ENCODE measurements at places on chromosomes 12 and 14.

DNA sequence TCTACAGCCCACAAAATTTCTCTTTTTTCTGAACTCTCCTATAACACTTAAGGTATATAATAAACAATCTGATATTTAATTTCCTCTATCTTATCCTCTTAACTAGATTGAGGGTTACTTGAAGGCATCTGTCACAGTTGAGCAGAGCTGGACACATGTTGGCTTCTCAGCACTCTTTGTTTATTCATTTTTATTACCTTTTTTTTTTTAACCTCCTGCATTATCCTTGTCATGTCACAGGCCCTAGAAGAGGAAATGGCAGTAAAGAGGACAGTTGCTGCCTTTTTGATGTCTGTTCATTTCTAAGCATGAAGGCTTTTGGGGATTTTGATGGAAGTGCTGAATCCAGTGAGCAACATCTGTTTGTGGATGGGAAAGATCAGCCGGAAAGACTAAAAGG lies 32.5 kb upstream of the EVL start:
- DNase-seq, result no peak

GRCh38 chr12:12890543-12891079 lies 751 bp upstream of the GPRC5A start:
- no peak for DNase-seq

DNA sequence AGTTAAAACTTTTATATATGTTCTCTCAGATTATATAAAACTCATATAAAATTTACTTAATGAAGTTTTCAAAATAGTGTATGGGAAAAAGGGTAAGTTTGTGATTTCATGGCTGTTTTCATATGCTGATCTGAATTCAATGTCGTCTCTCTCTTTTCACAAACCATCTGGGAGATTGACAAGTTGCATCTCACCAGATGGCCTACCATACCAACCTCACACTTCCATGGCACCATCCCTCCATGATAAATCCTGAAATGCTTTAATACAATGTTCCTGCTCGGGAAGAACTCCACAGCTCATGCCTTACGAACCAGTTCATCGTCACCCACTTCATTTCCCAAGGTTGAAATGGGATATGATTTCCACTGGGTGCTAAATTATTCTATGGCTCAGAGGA lies 22.3 kb downstream of the PTPRO start:
- DNase-seq, result no peak

- no peak for DNase-seq
Measured at GRCh38 chr12:92020983-92021665, 124.5 kb downstream of the BTG1 start.

GRCh38 chr14:94598816-94599655 lies 13.2 kb upstream of the SERPINA3 start:
- DNase-seq, result no peak

DNA sequence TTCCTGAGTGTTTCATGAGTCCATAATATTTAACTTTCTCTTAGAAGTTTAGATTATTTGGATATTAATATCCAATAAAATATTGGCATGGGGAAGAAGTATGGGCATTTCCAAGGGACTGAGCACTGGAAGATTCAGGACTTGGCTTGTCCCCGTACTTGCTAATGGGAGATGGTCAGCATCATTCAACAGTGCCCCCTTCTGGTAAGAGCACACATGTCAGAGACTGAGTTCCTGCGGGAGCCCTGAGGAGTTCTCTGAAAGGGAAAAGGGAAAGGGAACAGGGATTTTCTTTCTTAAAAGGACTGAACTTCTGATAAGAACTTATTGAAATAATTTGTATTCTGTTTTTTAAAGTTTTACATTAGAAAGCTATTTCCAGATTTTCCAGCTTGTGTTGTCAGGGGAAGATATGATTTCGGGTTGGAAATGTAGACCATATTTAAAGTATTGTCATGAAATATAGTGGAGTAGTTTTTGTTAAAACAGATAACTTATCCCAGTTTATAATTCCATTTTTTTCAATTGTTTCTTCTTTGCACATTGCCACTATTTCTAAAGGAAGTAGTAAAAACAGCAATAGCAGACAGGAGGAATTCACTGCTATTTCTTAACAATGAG lies 59.8 kb upstream of the C12orf71 start:
- peak; percentile 74 for DNase-seq

DNA sequence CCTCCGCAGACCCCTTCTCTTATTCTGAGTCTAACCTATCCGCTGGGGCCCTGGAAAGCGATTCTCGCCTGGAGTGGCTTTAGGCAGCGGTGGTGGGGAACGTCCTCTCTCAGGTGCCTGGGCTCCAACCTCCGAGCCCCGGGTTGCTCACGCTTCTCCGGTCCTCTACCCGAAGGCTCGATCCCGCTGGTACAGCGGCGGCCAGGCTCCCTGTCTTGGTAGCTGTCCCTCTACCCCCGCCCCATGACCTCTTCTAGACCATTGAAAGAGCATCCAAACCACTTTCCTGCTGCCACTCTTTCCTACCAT lies 505 bp upstream of the HEBP1 start:
- DNase-seq, result peak; percentile 27

DNA sequence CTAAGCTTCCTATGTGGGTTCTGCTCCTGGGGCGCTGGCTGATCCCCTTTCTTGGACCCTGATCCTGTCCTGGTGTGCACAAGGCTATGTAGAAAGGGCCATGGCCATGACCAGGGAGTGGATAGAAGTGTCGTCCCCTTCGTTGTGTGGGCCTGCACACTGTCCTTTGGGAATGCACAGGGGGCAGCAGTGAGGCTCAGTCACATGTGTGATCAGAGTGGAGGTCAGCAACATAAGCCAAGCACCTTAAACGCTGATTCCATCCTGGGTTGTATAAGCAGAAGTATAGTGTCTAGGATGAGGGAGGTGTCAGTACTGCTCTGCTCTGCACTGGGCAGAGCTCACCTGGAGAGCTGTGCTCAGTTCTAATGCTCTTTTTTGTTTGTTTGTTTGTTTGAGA lies 48.4 kb downstream of the ESRRB start:
- no peak for DNase-seq

- DNase-seq, result no peak
Measured at GRCh38 chr12:98587084-98587483, 6.4 kb upstream of the SLC25A3 start.

DNA sequence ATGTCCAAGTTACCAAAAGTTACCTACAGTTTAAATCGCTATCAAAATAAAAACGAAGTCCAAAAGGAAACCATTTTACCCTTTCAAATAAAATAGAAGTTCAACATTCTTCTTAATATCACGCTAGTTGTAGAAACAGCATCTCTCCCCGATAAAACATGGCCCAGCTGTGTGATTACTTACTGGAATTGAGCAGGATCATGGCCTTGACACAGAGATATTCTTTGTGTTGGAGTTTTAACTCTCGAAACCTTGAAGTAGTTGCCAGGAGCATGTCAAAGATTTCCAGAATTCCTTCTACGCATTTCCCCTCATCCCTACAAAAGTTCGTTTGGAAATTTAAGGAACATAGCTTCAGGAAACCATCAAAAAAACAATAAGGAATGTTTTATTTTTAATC lies 44.8 kb downstream of the ESR2 start:
- DNase-seq, result no peak

DNA sequence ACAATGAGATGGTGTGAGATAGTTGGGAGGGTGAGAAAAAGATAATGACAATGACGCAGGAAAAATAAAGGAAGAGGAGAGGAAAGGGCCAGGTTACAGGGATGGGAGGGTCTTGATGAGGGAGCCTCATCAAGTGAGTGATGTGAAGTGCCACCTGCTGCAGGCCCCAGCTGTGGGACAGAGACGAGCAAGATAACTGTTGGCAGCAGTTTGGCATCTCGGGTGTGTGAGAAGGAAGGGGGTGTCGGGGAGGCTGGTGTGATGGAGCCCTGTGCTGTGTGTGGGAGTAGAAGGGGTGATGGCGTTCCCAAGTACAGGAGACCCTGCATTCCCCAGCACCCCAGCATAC lies 11.4 kb upstream of the TAC3 start:
- no peak for DNase-seq

GRCh38 chr14:63545431-63545830 lies 2.3 kb upstream of the PPP2R5E start:
- no peak for DNase-seq

DNA sequence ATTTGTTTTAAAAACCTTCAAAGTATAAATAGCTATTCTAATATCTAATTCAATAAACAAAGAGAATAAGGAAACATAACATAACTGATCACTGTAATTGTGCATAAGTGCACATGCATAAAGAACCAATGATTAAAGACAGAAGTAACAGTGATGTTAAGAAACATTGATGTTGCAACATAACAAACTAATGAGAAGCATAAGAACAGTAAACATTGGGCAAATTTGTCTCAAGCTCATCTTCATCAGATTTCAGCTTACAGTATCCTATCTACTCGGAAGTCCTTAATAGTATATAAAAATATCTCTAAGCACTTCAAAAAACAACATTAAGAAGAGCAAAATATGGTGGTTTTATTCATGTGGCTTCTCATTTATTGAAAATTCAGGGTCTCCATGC lies 97.6 kb downstream of the GARIN6 start:
- no peak for DNase-seq

- no peak for DNase-seq
Measured at GRCh38 chr14:77570706-77571268, 45.6 kb downstream of the SPTLC2 start.

- no peak for DNase-seq
Measured at GRCh38 chr14:103736546-103737431, 21.2 kb downstream of the ZFYVE21 start.

- no peak for DNase-seq
Measured at GRCh38 chr12:26748412-26748740, 84.6 kb downstream of the ITPR2 start.

DNA sequence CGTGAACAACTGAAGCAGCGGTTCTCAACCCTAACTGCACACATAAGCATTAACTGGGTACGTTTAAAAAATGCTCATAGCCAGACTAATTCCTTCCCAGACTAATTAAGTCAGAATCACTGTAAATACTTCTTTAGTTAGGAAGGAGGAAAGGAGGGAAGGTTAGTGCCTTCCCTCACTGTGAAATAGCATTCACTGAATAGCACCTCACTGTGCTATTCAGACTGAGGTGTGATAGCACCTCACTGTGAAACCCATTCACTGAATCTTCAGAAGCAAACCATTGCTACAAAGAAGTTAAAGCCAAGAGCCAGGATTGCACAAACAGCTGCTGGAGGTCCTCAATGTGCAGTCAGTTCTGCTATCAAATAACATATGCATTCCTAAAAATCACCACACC lies 58.8 kb downstream of the RTN1 start:
- no peak for DNase-seq

DNA sequence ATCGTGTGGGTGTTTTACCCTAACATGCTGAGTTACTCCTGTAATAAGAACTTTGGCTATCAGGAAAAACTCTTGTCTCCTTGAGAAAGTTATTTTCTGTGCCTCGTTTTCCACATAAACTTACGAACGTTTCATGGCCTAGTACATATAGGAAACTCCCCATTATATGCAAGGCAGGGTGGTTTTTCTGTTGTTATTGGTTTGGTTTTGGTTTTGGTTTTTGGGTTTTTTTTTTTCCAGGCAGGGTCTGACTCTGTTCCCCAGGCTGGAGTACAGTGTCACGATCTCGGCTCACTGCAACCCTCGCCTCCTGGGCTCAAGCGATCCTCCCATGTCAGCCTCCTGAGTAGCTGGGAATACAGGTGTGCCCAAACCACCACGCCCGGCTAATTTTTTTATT lies 5.5 kb downstream of the OR6C3 start:
- DNase-seq, result no peak

- DNase-seq, result no peak
Measured at GRCh38 chr14:50312734-50313054, 570 bp downstream of the DMAC2L start.

DNA sequence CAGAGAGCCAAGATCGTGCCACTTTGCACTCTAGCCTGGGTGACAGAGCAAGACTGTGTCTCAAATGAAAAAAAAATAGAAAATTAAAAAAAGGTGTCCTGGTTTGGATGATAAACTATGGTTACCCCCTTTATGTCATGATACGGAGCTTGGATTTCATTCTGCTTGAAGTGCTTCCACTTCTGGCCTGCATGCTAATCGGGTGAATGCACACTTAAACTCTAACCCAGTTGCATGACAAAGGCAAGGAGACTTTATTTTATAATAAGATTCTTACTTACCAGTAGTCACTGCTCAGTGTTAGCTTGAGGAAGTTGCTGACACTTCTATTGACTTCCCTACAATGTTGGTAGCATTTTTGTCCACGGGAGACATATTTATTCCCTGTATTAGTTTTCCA lies 24.3 kb downstream of the CFAP54 start:
- peak; percentile 6 for DNase-seq

DNA sequence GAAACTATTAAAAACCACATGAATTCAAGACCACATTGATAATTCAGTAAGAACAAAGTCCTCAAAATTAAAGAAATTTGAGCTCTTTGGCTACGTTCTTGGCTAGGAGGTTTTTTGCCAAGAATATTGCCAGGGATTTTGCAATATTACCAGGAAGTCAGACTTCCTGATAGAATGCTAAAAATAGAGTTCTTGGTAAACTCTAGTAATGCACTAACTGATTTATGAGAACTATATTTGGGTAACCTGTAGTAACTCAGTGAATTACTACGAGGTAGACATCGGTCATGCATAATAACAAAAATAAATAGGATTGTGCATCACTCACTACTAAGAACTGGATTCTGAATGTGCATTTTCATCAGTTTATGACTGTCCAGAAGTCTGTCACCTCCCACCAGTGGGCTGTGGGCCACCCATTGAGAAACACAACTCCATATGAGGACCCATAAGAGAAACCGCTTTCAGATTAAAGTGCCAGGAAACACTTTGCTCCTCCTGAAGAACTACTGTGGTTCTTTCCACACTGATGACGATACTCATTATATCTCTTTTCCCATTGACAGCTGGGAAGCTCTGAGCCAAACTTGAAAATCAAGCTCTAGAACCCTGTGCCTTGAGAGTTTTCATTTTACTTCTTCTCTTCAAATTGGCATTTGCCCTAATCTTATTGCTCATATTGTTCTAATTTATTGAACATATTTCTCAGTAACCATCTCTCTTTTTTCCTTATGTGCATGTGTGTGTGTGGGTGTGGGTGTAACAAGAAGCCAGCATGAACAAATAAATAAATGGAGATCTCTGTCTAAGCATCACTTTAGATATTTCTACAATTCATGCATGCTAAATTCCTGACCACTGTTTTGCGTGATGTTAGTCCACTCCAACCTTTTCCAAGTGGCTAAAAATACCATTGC lies 116.6 kb downstream of the BCL11B start:
- DNase-seq, result peak; percentile 17

DNA sequence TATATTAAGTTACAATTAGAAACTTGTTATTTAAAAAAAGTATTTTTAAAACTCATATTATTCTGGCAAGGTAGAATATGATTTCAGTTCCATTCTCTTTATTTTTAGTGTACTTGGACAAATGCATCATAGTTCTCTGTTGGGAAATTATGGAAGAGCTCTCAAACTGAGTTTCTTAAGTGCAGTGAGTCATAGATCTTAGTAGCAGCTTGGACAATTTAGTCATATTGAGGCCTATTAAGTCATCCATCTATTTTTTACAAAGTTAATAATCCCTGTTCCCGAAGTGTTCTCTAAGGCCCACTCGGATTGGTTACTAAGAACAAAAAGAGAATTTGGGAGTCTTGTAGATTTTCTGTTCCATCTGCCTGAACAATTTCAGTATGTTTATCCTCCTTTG lies 113.9 kb downstream of the ANO4 start:
- DNase-seq, result no peak

GRCh38 chr14:69117020-69117767 lies 35.7 kb downstream of the DCAF5 start:
- DNase-seq, result no peak
